ENCODE measurements at places on chromosomes 5 and 9.

GRCh38 chr9:115941561-115942315 is 211.9 kb upstream of the PAPPA start:
- DNase-seq: no peak

DNA sequence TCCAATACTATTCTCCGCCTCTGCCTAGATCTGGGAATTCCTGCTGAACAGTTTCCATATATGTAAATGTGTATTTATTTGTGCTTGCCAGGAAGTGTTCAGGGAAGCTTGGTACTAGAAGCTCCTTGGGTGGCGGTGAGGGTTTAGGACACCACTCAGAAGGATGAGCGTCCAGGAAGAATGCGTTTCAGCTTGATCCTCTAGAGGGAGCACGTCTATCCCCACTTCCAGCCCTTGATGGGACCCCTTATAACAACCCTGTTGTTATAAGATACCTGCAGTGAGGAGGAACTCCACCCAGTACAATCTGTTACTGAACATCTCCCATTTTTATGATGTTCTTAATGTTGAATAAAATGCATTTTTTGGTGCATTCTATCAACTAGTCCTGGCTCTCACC is 88.9 kb downstream of the CYFIP2 start:
- no peak for DNase-seq

- DNase-seq: no peak
Observed at GRCh38 chr9:106961623-106962022, 98.7 kb downstream of the ZNF462 start.

DNA sequence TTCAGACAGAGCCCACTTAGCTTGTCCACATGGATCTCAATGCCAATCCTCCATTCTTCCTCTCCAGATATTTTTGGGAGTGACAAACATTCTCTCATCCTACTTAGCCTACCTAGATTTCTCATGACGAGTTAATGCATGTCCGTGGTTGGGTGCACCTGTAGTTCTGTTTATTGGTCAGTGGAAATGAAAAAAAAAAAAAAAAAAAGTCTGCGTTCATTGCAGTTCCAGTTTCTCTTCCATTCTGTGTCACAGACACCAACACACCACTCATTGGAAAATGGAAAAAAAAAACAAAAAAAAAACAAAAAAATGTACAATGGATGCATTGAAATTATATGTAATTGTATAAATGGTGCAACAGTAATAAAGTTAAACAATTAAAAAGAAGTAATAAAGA is 59.0 kb downstream of the BASP1 start:
- DNase-seq: no peak

GRCh38 chr5:72658761-72659540 is 151.7 kb upstream of the ZNF366 start:
- no peak for DNase-seq

DNA sequence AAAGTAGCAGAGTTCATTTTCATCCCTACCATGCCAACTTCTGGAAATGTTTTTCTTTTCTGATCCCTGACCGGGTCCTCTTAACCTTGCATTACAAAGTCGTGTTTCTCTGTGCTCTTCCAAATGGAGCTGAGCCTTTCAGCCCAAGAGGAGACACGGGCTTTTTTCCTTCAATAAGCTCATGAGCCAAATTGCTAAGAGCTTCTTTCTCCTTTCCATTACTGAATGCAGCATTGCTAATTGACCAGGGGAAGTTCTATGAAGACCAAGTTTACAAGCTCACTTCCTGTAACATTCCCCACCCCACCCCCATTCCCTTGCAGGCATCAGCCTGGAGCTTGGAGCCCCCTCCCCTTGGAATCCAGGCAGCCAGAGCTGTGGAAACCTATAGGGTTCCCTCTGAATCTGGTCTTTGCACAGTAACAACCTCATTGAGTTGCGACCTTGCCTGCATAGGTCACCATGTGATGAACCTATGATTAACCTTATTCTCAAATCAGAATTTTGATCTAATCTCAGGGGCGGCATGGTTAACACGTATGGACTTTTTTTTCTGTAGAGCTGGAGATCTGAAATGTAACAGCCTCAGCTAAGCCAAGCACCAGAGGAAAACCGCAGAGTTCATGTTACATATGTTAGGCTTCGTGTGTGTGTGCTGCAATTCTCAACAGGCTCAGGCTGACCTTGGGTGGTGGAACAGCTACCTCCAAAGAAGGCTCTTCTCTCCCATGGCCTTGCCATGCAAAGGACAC is 395.7 kb upstream of the ZNF462 start:
- no peak for DNase-seq

DNA sequence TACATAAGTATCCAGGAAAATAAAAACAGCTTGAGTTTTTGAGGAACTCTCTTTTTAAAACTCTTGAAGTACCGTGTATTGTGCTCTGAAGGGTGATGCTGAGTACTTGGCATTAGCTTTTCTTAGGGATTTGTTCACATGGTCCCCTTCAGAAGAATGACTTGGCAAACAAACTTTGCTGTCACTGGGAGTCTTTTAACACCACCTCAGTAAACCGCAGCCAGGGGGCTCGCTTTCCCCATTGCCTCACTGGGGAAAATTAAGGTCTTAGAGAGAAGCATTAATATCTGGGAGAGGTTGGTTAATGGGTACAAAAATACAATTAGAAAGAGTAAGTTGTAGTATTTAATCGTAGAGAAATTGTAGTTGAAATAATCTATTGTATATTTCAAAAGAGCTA is 105.9 kb upstream of the DAP start:
- DNase-seq: no peak

- DNase-seq: no peak
Observed at GRCh38 chr9:112162621-112163413, 12.3 kb downstream of the SUSD1 start.

GRCh38 chr5:119743927-119744326 is 114.6 kb downstream of the FAM170A start:
- no peak for DNase-seq

DNA sequence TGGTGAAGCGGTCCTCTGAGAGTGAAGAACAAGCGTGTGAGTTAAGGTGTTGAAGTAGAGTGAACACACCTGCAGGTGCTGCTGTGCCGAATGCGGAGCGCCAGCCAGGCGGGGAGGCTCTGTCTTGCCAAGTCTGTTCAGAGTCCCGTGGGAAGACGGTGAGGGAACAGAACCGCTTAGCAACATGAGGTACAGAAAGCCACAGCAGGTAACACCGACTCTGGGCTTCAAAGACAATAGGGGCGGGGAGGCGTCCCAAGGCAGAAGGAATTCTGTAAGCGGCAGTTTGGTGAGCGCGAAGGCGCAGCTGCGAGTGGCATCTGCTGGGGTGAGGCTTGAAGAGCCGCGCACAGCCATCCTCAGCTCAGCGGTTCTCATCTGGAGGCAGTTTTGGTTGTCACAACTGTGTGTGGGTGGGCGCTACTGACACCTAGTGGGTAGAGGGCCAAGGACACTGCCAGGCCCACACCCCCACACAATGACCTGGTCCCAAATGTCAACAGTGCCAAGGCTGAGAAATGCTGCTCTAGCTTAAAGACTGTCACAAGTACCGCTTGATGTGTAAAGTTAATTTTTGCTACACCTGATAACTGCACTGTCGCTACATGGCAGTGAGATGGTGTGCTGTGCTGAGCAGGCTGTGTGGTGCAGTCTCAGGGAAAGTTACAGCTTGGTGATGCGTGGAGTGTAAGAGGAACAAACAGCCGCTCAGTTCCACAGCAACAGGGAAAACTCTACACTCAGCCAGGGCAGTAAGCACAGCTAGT is 67.4 kb upstream of the TBC1D9B start:
- no peak for DNase-seq

DNA sequence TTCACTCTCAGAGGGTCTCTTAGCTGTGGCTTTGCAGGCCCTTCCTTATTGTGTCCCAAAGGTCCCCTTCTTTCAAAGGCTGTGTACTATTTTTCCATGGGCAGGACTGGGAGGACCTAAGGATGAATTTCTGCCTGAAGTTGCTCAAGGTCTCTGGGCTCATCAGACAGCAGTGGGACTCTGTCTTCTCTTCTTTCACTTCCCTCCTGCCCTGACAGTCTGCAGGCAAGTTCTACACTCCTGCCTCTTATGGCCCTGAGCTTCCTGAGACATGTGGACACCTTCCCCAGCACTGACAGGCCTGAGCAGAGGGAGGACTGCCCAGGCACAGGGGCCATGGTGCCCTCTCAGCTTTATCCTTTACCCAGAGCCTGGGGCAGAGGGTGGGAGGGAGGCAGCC is 14.8 kb downstream of the ENHO start:
- no peak for DNase-seq

- DNase-seq: no peak
Observed at GRCh38 chr5:446883-447263, 3.9 kb downstream of the EXOC3 start.

DNA sequence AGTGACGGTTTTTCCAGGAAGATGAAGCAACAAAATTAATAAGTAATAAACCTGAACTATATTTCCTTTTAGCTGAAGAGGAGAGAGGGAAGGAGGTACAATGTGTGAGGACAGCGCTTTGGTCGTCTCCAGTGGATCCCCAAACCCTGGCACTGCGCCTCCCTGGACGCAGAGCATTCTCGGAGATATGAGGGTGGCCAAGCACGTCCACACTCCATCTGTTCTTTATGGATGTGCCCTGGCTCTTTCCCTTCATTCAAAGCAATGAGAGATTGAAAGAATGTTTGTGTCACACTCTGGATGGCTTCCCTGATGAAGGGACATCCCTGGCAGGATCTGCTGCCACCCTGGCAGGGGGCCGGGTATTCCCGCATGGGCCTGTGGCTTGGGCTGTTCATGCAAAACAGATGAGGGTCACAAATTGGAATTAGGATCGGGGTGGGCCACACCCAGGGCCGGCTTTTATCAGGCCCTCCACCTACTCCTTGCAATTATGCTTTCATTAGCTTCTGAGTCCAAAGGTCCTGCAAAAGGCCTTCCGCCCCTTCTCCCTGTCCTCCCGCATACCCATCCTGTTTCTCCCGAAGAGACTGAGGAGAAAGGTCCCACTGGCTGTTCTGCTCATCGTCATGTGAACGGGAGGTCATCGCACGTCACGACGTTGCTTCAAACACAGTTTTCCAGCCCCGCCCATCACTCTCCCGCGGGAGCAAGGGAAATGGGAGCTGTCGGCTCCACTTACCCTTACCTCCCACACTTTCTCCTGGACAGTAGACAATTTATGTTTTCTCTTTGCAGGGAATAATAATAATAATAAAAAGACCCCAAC is 286.1 kb upstream of the IRX4 start:
- no peak for DNase-seq

GRCh38 chr9:112869917-112870316 is 20.8 kb downstream of the SLC46A2 start:
- no peak for DNase-seq

GRCh38 chr5:133736512-133736911 is 124.2 kb upstream of the FSTL4 start:
- DNase-seq: no peak

GRCh38 chr9:89839449-89839848 is 234.6 kb downstream of the GADD45G start:
- DNase-seq: no peak

DNA sequence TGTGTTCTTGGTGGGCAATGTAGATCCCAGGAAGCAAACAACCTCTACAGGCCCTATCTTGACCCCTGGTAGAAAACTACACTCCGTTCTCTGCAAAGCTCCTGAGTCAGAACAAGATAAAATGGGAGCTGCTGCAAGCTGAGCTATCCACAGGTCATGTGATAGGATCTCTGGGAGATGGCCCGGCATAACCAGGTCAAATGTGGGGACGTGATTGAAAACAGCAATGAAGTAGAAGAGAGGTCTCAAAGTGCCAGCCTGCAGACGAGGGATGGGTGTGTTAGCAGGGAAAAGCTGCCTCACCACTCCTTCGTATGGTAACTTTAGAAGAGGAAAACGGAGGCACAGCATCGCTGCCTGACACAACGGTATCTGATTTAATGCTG is 25.0 kb downstream of the NRG2 start:
- DNase-seq: no peak

GRCh38 chr5:53288511-53288910 is 179.0 kb upstream of the MOCS2 start:
- no peak for DNase-seq

- DNase-seq: no peak
Observed at GRCh38 chr9:38062498-38063362, 6.3 kb downstream of the SHB start.

DNA sequence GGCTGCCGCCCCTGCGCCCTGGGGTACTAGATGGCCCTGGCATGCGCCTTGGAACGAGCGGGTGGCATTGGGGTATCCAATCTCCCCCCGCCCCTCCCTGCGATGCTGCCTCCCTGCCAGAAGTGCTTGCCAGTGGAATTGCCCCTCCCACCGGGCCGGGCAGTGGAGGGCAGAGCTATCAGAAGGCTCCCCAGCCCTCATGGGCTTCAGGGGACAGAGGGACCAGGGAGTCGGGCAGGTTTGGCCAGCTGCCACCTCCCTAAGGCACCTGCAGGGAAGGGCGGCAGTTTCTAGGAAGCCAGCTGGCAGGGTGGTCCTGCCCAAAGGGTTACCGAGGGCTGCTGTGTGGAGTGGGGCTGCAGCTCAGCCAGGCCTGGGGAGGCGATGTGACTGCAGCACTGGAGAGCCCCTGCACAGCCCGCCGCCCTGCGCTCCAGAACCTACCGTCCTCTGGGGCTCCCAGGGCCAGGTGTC is 52.8 kb upstream of the EGFL7 start:
- no peak for DNase-seq

DNA sequence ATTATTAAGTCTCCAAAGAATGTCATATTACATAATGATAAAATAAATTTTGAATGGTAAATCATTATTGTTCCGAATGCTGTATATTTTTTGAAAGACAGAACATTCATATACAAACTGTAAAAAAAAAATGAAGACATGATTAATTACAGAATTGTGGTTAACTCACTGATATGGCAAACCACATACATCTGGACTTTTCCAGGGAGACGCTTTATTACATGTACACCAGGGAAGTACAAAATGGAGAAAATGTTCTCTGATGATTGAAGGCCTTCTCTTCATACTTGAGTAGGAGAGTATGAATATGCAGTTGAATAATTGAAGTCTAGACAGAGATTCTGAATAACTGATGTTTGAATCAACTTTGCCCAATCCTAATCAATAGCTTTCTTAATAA is 1886.9 kb downstream of the EFNA5 start:
- no peak for DNase-seq

DNA sequence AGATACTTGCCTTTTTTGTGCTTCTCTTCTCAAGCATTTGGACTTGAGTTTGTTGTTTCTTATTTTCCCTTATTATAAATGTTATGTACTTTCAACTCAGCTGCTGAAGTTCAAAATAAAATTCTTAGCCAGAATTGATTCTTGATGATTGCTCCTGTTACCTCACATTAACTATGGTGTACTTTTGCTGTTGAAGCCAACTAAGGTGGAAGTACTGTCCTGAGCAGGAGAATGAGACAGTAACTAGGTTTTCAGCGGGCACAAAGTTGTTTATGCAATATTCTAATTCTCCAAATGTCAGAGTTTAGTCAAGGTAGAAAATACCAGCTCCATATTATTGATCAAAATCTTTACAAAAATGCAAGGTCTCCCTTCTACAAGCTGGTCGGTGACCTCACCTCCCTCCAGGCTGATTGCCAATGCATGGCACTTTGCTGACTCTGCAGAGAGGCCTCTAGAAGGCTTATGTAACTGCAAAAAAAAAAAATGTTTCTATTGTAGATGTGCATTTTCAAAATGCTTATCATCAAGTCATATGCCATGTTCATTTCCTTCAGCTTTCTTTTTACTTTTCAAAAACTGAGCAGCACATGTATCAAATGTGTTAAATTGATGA is 1783.5 kb upstream of the WWC1 start:
- no peak for DNase-seq
